ENCODE measurements at places on chromosomes 1 and 21.

- no peak for DNase-seq
Observed at GRCh38 chr1:192439373-192440025, 122.7 kb downstream of the RGS21 start.

GRCh38 chr21:42118901-42119300, 47.8 kb downstream of the UMODL1 start:
- DNase-seq = no peak

DNA sequence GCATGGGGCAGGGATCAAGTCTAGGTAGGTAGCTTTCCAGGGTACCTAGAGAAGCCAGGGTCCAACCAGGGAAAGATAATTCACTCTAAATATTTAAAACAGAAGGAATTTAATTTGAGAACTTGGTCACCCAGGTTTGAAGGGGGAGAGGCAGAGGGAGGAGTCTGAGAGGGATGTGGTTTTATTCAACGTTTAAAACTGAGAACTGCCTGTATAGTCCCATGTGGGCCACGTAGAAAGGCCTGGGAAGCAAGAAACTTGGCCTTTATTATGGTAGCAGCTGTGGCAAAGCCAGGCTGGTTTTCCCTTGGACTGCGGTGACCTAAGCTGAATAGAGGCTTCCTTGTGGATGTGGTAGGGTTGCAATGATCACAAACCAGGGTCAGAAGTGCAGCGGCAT, 42.0 kb upstream of the DUSP10 start:
- no peak for DNase-seq

DNA sequence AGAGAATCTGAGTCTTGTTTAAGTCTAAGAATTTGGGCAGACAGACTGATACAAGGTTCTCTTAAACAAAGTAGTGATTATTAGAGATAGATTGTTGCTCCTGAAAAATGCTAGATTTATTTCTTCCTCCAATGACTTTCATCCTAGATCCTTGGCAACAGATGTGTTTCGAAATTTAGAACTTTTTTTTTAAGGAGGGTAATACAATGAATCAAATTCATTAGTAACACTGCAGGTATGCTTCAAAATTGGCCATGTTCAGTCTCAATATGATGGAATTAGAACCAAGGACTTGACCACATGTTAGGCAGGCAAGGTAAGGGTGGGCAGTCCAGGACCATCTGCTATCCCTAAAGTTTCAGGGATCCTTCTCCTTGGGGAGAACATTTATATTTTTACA, 4.5 kb upstream of the LCE1F start:
- no peak for DNase-seq

DNA sequence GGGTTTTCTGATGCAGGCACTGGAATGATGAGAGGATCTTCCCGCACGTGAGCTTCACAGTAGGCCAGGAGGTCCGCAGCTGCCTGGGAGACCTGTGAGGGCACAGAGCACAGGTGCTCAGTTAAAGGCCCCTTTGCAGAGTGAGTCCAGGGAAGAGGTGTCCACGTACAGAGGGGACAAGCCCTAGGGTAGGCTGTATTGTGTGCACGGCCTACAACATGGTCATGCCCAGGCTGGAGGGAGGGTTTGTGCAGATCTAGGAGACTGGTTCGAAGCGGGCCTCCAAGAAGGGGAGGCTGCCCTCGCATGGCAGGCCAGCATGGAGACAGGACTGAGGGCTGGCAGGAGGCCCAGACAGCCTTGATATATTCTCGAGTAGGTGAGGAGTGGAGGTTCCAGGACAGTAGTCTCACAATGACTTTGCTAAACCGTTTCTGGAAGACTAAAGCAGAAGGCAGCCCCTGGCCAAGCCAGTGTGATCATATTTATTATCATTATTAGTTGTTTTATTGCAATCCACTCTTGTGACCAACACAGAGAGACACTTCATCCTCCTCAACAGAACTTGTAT, 48.0 kb upstream of the B3GALNT2 start:
- DNase-seq = no peak

DNA sequence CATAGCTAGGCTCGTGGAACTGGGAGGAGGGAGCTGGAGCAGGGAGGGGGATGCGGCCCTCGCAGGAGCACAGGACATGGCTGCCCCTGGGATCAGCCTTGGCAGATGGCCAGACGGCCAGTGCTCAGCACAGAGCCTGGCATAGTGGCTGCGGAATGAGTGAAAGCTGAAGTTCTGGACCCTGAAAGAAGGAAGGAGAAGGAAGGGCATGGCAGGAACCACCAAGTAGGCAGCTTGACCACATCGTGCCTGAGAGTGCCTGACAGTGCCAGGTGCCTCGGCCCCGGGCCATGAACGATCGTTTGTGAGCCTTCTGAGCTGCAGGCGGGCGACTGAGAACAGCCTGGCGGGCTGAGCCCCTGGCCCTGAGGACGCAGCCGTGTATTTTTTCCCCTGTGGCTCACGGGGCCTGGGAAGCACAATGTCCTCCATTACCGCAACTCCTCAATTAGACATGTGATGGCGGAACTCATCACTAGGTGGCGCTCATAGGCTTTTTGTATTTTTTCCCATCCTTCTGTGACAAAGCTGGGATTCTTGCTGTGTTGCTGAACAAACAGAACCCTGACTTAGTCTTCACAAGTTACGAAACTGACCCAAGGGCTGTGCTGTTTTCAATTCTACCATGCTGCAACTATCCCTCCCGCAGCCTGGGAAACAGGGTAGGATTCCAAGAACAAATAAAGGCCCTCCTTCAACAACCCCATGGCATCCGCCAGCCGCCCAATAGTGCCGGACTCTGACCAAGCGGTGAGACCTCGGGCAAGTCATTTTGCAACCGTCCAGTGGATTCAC, 29.9 kb upstream of the TMEM61 start:
- DNase-seq = peak; percentile 96

- DNase-seq = peak; percentile 73
Observed at GRCh38 chr1:162878000-162878596, 17.1 kb upstream of the CCDC190 start.

DNA sequence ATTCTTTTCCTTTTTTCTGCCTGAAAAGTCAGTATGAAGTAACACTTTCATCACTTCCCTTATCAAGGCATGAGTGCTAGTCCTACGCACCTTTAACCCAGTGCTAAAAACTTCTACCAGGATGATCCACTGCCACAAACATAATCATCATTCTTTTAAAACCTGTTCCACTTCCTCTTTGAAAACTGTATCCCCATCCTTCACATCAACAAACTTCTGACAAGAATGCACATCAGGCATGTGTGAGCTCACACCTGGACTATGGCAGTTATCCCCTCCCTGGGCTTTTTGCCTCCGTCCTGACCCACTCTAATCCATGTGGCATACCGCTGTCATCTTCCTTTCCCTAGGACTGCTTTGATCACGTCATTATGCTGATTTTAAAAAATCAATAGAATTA, 70.2 kb downstream of the ESRRG start:
- no peak for DNase-seq

GRCh38 chr1:119115311-119115710, 25.1 kb downstream of the WARS2 start:
- no peak for DNase-seq

GRCh38 chr21:26148071-26148839, 22.3 kb downstream of the APP start:
- DNase-seq = peak; percentile 10

DNA sequence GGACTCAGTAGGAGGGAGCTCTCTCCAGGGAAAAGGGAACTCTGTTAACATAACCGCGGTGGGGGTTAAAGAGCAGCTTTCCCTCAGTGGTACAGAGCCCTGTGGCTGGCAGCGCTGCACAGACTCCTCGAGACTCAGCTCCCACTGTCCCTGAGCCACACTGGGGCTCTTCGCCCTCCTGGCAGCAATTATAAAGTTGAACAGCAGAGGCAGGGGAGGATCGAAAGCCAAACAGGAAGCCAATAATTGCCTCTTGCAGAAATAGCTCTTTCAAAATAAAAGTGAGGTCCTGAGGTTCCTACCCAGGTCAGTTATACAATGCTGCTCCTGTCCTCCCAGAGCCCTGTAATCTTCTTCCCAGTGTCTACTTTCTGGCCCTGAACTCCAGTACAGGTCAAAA, 77.0 kb downstream of the FAM78B start:
- DNase-seq = no peak

GRCh38 chr1:70909262-70909822, 138.3 kb downstream of the PTGER3 start:
- no peak for DNase-seq

DNA sequence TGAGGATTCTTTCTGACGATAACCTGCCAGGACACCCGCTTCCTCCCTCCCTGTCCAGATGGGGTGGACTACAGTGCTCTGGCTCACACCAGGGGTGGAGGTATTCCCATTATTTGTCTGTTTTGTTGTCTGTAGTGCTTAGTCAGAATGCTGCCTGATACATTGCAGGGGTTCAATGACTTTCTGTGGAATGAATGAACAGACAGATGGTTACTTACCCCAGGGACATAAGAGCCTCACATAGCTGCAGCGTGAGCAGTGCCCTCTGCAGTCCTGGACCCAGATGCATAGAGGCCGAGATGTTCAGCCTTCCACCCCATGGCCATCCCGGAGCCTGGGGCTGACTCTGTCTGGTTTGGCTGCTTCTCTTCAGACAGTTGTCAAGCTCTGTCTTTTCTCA, 13.0 kb upstream of the F3 start:
- no peak for DNase-seq

DNA sequence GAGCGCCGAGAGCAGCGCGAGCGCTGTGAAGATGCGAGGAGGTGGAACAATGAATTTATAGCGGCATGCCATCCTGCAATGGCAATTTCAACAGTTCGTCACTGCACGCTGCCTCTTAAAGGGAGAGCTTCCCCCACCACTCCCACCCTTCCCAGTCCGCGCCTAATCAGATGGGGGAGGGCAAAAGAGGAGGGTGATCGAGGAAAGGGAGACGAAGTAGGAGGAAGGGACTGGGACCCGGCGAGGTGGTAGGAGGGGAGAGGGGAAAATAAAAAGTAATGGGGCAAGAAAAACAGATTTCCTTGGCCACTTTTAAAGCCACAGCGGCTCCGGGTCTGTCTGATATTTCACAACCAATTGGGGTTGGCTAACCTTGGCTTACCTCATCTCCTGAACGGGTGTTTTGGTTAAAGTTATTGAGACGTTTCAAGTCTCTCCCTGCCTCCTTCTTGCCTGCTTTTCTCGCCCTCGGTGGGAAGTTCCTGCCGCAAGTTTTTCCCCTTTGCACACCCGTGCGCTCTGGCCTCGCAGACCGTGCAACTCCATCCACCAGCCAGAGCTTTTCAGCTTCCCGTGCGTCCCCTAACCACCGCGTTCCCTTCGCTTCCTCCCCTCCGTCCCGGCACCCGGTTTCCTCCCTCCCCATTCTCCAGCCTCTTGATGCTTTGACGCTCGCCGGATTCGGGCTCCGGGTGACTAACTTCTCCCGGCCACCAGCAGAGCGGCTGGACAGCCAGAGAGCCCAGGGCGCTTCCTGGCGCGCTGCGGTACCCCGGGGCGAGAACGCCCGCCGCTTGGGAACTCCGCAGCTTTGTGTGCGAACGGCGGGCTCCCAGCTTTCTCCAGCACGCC, at the start of gene ADAMTS5:
ADAMTS5 (minus strand) TSS at position 27 of the 852 bp plus-strand sequence. CDS start 697 bp downstream, outside the sequence.
- peak; percentile 90 for DNase-seq

DNA sequence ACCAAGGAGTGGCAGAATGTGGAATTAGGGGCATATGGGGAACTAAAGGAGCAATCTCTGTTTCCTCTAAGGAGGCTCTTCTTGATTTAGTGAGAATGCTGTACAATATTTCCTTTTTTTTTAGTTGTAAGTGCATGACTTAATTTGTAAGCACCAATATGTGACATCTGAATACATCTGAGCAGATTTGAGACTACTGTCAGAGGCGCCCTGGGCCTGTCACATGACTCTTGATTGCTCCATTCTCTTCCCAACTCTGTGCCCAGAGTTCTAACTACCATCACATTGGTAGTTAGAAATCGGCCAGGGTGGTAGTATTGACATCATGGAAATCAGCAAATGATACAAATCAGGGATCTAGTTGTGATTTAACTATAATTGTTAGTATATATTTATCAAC, 110.1 kb upstream of the LMO4 start:
- no peak for DNase-seq

DNA sequence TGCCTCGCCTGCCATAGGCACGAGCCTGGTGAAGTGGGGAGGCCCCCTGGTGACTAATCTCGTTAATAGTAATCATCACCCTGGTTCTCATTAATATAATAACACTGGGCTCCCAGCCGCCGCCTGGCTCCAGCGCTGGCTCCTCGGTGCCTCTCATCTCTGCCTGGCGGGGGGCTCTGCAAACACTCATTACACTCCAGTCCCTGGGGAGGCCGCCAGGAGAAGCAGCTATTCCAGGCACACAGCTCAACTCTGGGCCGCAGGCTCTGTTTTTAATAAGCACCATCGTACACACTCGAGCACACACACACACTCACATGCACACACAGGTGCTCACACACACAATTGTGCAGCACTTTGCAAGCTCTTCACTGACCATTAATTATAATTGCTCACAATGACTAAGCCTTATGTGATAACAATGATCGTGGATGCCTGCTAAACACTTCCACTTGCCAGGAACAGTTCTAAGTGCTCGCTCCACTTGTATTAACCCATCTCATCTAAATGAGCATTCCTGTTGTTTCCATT, 52.2 kb downstream of the SDC3 start:
- peak; percentile 26 for DNase-seq

DNA sequence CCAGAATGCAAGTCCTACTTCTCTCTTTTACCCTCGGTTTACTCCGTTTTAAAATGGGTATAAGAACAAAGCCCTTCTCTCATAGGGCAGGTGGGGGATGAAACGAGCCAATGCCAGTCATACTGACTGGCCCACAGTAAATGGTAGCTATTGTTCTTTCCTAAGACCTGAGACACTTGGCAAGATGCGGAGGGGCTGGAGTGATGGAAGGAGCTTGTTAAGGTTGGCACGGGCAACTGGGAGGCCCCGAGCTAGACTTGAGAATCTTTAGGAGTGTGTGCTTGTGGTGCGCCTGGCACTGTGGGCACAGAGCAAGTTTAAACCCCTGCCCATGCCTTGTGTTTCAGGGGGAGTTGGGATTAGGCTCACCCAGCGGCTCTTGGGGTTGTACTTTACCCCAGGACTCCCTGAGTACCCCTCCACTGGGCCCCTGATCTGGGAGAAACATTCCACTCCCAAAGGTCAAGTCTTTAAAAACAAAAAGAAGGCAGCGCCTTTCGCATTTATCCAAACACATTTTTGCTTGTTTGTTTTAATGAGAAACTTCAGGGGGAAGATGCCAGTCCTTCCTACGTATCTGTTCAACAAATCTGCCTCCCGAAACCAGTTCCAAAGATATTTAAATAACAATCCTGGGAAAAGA, 240.6 kb upstream of the TMEM51 start:
- no peak for DNase-seq

- DNase-seq = no peak
Observed at GRCh38 chr1:37602750-37603694, 7.3 kb upstream of the GNL2 start.

- DNase-seq = no peak
Observed at GRCh38 chr1:20187103-20187812, 940 bp upstream of the PLA2G2C start.

DNA sequence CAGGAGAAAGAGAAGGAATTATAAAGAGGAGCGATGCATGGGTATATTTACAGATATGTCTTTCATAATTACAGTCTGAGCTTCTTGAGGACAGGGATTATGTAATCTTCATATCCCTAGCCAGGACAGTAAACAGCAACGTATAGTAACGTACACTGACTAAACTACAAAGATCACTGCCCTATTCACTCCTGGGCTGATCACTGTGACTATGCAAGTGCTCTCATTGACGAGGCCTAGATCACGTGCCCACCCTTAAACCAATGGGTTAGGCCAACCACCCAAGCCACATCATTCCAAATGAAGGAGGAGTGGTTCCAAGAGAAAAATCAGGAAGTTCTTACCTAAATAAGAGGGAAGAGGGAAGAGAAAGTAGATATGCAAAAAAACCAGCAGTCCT, 18.5 kb downstream of the PIK3R3 start:
- no peak for DNase-seq

GRCh38 chr1:25082216-25082899, 149.9 kb downstream of the SYF2 start:
- DNase-seq = no peak

All from fibroblast of gingiva (primary cell).